Stomach (tissue), 19 donors: ENCODE measurements at places on chromosomes 2 and 18.

DNA sequence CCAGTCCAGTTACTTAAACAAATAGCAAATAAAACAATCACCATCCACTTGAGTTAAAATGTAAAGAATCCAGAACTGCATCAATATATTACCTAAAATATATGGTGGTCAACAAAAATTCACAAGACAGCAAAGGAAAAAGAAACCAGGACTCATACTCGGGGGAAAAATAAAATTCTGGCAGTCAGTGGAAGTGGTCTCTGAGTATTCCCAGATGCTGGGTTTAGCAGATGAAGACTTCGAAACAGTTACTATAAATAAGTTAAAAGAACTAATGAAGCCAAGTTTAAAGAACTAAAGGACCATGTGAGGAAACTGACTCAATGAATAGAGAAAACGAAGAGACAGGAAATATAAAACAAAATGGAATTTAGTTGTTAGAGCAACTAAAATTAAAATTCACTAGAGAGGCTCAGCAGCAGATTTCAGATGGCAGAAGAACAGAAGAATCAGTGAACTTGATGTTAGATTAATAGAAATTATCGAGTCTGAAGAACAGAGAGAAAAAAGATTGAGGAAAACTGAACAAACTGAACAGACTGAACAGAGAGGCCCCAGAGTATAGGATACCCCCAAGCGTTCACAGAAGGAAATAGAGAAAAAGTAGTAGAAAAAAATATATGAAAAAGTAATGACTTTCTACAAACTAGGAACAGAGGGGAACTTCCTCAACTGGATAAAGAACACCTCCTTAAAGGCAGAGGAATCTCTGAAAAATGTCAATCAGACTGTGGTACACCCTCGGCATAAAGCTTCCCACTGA is 27.9 kb downstream of the MGAT4A start:
- DNase-seq: peak; percentile 63

DNA sequence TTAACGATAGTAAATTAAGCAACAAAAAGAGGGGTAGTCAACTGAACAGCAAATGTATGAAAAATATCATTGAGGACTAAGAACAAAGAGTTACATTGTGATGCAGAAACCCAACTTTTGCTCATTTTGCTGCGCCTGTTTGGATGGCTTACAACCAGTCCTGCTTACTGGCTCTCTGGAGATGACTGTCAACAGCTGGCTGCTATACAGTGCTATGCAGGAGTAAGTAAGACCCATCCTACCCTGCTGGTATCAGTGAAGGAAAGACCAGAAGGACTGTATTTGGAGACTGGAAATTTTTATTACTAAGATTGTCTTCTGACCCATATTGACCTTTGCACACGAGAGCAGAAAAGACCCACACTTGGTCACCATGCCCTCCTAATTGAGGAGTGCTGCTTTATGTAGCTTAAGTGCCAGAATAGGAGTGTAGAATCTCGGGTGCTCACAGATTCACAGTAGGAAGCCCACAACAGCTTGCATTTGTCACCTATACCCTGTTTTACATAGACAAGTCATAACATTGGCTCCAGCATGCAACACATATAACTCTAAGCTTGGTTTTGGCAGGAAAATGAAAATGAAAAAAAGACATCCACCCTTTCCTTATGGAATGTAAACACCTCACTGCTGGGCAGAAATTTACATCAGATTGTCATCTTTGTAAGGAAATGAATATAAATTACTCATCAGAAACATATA is 1915.0 kb upstream of the CELF4 start:
- peak; percentile 32 for DNase-seq

DNA sequence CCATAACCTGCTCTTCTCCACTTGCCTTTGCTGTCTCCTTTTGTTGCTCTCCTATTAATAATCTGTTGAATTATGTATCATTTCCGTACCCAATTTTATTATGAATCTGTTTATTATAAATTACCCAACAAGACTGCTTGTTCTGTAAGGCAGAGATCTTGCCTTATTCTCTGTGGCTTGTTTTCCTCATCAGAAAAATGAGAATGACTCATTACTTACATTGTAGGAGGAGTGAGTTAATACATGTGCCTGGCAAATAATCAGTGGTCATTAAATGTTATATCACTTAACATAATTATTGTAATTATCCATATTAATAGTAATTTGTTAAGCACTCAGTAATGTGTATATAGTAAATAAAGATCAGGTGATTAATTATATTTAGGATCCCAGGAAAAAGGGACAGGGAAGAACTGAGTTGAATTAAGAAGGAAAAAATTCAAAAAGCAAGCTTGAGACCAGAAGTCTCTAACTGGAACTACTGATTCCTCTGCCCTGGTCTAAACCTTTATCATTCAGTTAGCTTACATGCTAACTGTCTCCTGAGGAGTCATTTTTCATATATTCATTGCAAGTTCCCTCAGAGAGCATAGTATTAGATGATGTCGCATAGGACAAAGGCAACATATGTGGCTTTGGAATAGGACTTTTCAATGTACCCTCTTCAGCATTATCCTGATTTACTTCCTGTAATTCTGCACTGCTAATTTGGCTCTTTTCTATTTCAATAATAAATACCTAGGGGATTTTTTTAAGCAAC is 335.7 kb downstream of the GALNT13 start:
- DNase-seq: no peak

- no peak for DNase-seq
Observed at GRCh38 chr2:224885836-224886547, 156.3 kb downstream of the DOCK10 start.

DNA sequence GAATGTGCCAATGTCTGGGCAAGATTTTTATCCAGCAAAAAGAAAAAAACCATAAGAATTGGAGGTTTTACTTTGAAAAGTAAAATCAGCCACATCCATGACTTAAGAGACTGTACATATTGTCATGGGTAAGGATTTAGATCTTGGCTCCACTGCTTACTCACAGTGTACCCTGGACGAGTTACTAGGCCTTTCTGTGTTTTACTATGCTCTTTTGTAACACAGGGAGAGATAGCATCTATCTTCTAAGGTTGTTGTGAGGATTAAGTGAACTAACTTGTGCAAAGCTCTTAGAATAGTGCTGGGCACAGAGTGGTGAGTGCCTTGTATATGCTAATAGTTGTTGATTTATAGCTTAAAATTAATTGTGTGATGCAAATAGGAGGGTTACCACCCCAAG is 255.9 kb downstream of the NEDD4L start:
- DNase-seq: no peak

DNA sequence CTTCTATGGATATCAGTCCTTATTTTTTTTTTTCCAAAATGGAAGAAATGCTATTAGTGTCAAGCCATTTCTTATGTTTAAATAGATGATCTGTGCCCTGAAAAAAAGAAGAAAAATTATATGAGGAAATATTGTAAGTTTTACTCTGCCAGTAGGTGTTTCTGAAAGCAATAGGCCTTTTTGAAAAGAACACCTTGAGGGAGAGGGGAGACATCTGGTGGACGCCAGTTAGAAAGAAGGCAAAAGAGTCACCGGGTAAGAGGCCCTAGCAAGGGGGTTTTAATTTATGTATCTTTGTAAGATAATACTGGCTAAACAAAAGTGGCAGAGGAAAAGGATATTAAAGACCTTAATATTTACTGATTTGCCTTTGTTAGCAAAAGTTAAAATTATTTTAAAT is 56.1 kb downstream of the DYNAP start:
- no peak for DNase-seq

- no peak for DNase-seq
Observed at GRCh38 chr18:4254840-4255239, 200.3 kb downstream of the DLGAP1 start.

DNA sequence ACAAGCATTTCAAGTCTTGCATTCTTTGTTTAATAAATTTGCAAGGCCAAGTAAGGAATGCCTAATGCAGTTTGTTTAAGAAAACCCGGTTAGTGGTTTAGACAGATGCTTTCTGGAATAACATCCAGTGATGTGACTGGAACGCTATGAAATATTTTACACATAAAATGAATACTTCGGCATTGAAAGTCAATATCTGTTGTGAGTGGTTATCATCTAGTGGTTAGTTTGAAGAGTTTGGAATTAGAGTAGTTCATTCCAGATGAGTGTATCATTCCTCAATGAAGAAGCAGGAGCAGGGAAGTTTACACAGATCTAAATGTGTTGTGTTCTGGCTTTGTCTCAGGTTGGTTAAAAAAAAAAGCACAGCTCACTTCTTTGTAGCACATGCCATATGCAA is 608.0 kb upstream of the PIK3C3 start:
- DNase-seq: no peak

GRCh38 chr2:170227951-170228350 is 50.0 kb downstream of the MYO3B start:
- no peak for DNase-seq

DNA sequence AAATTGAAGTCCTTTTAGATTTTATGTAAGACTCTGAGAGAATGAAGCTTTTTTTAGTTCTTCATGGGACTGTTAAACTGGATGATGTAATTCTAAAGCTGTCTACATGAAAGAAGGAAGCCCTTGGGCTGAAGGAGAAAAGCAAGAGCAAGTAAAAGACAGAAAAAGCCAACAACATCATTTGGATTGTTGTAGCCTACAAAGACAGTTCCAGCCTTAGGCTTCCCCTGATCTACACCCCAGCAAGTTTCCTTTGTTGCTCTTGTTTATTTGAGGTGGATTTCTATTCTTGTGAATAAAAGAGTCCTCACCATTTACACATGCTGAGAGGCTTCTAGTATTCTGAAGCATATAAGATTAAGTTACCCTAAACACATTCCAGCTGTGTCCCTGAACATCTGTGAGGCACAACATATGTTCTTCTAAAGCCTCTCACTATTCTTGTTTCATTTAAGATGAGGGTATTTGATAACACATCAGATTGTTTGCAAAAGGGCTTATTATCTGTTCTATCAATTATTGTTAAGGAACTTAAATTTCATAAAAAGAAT is 377.8 kb downstream of the LNPK start:
- peak; percentile 6 for DNase-seq

GRCh38 chr18:56565046-56565445 is 73.3 kb downstream of the TXNL1 start:
- no peak for DNase-seq

- no peak for DNase-seq
Observed at GRCh38 chr2:218329826-218330593, 26.6 kb upstream of the CATIP start.

GRCh38 chr2:216970359-216970915 is 110.6 kb upstream of the TNP1 start:
- DNase-seq: no peak

- DNase-seq: no peak
Observed at GRCh38 chr2:129619471-129619870, 360.0 kb upstream of the RAB6C start.

GRCh38 chr18:53952700-53953099 is 271.8 kb downstream of the MBD2 start:
- no peak for DNase-seq

DNA sequence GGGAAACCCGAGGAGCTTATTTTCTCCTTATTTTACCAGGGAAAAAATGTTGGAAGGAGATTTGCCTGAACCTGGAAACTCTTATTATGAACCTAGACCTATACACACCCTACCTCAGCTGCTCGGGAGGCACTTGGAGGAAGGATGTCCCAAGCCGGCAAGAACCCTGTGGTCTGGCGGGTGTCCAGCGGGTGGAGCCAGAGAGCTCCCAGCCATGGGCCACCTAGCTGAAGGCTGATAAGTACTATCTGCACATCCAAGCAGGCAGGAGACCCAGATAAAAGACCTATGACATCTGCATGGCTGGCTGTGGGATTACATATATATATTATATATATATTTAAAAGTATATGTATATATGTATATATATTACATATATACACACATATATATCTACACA is 1.1 kb upstream of the SLC14A1 start:
- peak; percentile 86 for DNase-seq

DNA sequence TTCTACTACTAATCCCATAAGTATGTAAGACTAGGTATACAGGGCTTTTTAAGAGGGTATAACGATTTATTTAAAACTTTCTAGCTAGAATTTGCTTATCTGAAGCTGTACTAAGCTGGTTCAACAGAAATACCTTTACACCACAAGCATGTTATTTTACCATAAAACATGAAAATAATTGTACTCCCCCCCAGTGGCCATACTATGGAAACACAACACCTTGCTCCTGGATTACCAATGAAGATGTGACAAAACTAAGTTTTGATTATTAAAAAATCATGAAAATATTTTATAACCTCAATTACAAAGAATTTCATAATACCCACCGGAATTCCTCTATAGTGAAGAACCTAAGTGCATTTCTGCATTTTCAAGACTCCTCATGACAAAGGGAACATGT is 27.3 kb downstream of the LPIN2 start:
- no peak for DNase-seq

DNA sequence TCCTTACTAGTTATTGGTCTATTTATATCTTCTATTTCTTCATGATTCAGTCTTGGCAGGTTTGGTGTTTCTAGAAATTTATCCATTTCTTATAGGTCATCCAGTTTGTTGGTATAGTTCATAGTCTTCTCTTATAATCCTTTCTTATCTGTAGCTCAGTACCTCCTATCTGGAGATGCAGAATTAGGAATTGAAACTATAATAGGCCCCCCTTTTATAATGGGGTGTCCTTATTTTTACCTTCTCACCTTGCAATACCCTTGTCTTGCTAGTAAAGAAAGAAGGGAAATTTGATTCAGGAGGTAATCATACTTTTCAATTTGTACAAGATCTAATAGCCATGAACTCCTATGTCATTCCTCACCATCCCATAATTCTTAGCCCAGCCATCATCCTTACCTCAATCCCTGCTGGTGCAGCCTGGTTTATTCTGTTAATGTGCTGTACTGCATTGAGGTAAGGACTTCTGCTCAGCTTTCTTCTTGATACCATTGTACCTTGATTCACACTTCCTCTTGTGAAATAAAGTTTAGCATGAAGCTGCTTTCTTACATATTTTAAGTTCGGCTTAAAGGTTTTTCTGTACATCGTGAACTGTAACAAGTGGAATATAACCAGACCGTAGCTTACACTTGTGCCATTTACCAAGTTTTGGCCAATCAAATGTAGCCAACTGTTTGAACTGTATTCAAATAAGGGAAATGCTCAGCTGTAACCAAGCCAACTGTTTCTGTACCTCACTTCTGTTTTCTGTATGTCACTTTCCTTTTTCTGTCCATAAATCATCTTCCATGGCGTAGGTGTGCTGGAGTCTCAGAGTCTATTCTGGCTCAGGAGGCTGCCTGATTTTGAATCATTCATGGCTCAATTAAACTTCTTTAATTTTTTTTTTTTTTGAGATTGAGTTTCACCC is 40.1 kb upstream of the PTH2R start:
- no peak for DNase-seq

- DNase-seq: no peak
Observed at GRCh38 chr2:197975931-197976519, 171.6 kb downstream of the PLCL1 start.
